ENCODE measurements at places on chromosomes 7 and 10.

GRCh38 chr7:81013083-81013817 lies 94.4 kb upstream of the SEMA3C start:
- peak; percentile 61 for DNase-seq

DNA sequence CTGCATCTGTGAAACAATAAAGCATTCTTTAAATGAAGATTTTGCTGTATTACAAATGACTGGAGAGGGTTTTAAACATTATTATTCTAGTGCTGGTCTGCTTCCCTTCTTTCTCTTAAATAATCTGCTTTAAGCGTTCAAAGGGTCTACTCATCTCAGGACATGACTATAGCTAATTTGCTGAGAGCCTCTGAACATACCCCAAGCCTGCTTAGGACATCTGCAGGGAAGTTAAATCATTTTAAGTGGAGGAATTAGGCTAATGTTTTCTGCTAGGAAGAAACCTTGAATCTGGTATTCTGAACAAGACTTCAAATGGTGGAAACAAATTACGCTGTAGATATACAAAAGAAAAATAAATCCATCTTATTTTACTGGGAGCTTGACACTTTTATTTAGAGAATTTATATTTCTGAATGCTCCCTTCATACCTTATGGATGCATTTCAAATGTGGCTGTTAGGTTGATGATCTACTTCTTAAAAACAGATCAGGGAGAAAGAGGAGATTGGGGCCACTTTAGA lies 124.4 kb upstream of the ITGB1 start:
- no peak for DNase-seq

DNA sequence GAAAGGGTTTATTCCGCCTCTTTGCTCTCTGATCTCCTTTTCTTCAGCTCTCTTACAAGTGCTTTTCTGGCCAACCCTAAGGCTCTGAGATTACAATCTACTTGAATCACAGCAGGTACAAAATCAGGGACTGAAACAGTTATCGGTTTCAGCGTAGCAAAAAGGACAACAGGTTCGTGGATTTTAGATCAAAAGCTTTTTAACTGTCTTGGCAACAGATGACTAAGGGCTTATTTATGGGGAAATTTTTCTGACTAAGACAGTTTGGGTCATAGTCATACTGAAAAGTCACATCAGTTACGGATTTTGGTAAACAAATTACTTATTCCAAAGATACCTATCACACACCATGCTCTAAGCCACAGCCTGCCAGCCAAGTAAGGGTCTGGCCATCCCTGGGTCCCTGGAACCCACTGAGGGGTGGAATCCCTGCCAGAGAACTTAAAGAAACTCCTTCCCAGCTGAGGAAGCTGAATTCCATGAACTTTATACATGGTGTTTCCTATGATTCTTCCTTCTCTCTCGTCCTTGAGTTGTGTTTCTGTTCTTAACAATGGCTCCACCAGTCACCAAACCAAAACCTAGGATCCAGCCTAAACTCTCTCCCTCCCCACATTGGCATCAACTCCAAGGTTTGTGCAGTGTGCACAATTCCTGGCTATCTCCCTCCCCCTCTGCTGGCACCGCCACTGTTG lies 169.3 kb downstream of the FAM107B start:
- DNase-seq: peak; percentile 26

- DNase-seq: no peak
Observed at GRCh38 chr7:41436139-41436538, 266.8 kb downstream of the INHBA start.

- DNase-seq: no peak
Observed at GRCh38 chr7:70472601-70473237, 659.2 kb upstream of the GALNT17 start.

GRCh38 chr7:30612658-30613265 lies 18.1 kb downstream of the GARS1 start:
- DNase-seq: no peak

- DNase-seq: no peak
Observed at GRCh38 chr7:108114117-108114841, 15.9 kb downstream of the LAMB4 start.

GRCh38 chr10:88028654-88029053 lies 165.2 kb downstream of the PTEN start:
- DNase-seq: no peak

GRCh38 chr7:141190495-141190894 lies 116.6 kb downstream of the TMEM178B start:
- DNase-seq: no peak

All from GM04503 (cell line).